Activated T-cell treated with anti-CD3 and anti-CD28 coated beads, Interleukin-2, amount 50 U/mL, for 1 hour (primary cell): ENCODE measurements at places on chromosomes 11 and 22.

DNA sequence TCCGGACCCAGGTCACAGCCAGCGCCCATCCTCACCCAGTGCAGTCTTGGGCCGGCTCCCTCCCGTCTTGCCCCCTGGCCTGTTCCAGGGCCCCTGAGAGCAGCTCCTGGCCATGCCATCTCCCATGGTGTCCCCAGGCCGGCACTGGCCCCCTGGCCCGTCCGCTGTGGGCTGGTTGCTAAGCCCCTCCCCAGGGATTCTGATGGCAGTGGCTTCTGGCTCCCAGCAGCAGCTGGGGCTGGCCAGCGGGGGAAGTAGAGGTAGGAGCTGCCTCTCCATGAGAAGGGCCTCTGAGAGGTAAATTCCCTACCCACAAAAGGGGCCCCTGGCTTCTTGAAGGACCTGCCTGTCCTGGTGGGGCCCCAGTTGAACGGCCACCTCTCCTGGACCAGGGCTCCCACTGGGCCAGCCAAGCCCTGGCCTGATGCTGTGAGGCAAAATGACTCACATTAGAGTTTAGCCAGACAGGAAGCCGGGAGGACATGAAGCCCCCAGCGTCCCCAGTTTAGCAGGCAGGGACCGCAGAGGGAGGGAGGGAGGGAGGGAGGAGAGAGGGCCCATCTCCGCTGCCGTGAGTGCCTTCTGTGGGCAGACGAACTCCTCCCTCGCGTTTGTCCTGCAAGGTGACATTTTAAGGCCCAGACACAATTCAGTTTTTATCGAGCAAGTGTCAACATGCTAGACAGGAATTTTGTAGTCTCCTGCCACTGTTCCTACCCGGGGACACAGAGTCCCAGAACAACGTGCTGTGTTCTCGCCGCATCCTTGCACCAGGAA lies 32.9 kb upstream of the GAL start:
- DNase-seq: no peak

DNA sequence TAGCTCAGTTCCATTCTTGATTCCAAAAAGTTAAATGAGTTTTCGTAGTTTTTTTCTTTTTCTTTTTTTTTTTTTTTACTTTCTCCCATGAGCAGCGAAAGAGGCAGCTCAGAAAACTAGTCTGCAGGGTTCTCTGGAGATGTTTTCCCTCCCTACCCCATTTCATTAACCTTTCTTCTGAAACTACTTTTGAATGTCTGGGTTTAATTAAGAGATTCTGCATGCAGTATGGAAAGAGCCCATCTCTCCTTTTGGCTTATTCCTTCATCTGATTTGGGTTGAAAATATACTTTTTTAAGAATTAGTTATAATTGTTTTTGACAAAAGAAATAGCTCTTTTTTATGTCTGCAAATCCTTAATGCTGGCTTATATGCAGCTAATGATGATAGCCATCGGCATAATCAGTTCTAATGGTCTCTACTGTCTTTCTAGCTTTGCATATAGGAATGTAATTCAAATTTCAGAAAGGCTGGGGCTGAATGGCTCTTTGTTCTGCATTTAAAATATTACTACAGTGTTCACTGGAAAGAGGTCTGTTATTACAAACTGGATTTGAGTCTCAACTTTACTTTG lies 265.3 kb downstream of the FAT3 start:
- DNase-seq: no peak

DNA sequence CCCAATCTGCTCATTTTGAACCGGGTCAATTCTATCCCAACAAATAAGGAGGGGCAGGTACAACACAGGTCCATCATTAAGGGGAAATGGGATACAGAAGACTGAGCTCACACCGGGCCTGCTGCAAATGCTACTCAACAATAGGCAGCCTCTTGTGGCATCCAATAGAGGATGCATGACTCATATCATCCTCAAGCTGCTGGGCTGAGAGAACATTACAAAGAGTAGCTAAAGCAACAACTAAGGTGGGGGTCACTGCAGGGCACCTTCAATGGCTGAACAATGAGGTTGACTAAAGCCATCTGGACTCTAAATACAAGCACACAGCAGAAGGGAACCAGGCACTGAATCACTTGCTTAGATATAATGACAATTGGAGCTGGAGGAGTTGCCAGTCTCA lies 130.1 kb upstream of the SYN3 start:
- no peak for DNase-seq

GRCh38 chr11:120192831-120193625 lies 17.8 kb upstream of the OAF start:
- no peak for DNase-seq

GRCh38 chr11:112949781-112950575 lies 11.2 kb upstream of the NCAM1 start:
- no peak for DNase-seq

DNA sequence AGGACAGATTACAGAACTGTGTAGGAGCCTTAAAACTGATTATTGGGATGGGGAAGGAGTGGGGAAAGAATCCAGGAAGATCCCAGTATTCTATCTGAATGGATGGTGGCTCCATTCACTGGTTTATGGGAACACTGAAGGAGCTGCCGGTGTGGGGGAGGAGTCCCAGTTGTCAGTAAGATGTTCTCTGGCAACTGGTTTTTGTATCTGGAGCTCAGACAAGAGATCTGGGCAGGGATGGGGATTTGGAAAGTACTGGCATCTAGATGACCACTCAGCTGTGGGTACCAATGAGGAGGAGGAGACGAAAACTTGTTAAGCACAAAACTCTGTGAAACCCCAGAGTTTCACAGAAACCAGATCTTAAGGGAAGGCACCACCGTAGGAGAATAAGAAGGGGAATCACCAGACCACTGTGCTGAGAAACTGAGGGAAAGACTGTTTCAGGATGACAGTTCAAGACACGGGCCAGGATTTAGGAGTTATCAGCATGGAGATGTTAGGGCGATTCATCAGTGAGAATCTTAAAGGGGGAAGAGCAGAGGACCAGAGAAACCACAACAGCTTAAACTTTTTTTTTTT lies 28.1 kb downstream of the LDLRAD3 start:
- no peak for DNase-seq

DNA sequence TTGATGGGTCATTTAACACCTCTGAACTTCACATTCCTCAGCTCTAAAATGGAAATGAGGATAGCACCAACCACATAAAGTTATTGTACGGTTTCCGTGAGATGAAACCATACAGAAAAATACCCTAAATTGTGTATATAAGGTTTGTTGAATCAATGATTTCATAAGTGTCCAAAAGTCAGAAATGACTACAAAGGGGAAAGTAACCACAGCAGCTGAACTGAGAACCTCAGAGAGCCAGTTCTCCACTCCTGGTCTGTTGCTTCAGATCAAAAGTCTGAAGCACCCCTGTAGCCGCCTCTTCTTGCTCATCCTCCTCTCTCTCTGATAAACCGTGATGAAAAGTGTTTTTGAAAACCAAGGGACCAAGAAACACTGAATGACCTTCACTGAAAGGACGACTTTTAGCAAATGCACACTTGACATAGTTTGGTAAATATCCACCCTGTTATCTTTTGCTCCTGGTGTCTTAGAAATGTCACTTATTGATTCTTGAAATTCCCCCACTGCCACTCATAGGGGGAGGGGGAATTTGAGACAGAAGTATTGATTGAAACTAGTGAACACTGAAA lies 194.5 kb downstream of the NAV2 start:
- DNase-seq: no peak

DNA sequence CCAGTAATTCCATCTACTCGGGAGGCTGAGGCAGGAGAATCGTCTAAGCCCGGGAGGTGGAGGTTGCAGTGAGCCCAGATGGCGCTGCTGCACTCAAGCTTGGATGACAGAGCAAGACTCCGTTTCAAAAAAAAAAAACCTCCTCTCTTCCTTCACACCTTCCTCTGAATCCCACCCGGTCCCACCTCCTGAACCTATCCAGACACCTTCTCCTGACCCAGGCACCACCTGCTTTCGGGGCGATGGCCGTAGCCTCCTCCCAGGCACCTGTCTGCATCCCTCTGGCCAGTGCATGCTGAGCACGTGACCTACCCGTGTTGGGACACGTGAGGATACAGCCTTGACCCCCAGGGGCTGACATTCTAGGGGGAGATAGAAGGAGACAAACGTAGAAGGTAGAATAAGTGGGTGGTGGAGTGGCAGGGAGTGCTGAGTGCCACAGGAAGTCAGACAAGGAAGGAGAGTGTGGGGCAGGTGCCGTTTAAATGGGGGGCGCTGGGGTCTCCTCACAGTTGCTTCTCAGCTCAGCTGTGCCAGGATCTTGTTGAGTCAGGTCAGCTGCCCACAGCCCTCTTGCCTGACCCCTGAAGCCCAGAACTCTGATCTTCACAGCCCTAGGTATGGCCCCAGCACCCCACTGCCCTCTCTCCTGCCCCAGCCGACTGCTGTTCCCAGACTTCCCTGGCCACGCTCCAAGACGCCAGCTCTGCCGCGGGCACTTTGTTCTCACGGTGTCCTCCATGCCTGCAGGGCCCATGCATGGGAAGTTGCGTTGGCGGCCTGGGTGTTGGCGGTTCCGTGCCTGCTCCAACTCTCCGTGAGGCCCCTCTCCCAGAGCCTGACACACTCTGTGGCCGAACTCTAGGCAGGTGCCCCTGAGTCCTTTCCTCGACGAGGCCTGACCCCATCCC lies 1.2 kb upstream of the MIOX start:
- DNase-seq: no peak

GRCh38 chr11:44766112-44766971 lies 39.6 kb downstream of the TSPAN18 start:
- no peak for DNase-seq

- DNase-seq: no peak
Observed at GRCh38 chr11:12800032-12800671, 125.9 kb downstream of the TEAD1 start.

GRCh38 chr11:132365650-132366049 lies 995.2 kb downstream of the NTM start:
- no peak for DNase-seq

DNA sequence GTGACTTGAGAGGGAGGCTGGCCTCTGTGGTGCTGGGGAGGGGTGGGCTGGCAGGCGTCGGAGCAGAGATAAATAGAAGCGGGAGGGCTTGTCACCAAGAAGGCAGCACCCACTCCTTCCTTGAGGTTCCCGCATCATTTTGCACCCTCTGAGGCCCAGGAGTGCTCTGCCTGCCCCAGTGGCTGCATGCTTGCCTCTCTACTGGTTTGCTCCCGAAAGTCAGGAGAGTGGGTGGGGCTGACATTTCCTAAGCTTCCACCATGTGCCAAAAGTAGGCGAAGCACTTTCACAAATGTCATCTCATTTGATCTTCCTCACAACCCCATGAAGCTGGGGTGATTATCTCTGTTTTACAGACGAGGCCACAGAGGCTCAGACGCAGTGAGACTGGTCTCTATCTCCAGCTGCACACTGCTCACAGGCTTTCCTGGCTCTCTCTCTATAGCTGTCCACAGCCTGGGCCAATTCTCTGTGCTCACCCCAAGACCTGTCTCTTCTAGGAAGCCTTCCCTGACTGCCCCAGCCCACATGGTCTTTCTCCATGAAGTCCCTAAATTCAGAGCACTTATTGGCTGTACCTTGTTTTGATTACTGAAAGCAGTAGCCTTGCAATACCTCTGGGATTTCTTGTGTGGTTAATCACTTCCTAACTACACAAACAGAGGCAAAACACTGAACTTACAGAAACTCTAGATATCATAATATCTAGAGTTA lies 2.6 kb upstream of the UCP3 start:
- peak; percentile 45 for DNase-seq

DNA sequence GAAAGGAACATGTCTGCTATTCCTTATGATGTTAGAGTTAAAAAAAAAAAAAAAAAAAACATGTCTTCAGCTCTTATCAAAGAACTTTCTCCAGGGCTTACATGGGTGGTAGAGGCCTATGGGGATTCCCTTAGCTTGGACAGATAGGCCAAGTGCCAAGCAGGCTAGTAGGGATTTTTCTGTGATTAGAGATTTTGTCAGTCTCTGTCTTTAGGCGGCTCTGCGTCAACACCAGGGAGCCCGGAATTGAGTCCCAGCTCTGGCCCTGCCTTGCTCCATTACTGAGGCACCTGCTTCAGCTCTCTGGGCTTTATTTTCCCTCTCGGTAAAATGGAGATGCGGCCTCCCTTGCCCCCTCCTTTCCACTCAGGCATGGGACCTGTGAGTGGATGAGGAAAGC lies 13.1 kb downstream of the CRY2 start:
- no peak for DNase-seq

DNA sequence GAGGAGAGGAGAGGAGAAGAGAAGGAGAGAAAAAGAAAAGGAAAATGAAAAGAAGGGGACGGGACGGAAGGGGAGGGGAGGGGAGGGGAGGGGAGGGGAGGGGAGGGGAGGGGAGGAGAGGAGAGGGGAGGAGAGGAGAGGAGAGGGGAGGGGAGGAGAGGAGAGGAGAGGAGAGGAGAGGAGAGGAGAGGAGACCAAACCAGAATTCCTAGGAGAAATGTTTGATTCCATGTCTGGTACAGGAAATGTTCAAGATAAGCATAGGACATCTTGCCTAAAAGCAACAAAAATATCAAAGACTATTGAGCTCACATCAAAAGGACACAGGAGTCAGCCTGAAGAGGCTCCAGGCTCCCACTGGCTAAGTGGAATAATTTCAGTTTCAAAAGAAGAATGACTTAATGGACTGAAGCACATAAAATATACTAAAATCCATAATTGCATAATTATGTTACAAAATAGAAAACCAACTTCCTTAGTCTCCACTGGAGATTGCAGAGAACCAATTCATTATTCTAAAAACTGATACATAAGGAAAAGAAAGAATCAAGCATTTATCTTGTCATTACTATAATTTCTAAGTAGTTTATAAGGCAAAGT lies 101.1 kb upstream of the APOA1 start:
- DNase-seq: no peak

DNA sequence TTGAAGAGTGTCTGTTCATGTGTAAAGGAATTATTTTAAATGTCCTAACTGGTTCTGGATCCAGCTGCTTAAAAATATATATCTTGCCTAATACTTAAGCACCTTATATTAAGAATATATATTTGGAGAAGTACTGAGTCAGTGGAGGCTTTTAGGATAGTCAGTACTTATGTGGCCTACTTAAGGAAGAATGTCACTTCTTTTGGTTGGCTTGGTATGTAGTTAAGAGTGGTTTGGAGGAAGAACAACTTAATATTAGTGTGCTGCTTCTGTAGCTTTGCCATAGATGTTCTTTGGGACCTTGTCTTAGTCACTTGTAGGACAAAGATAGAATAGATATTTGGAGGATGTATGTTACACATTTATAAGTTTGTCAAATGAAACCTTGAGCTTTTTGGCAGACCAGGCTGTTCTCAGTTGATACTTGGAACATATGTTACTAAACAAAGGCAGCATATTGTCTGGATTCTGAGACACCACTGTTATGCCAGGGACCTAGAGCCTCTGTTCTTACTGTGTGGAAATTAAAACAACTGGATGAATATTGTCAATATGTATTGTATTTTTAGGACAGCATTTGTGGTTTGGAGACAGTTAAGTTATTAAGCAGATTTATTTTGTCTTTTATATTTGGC lies 4.9 kb downstream of the HIPK3 start:
- DNase-seq: no peak

DNA sequence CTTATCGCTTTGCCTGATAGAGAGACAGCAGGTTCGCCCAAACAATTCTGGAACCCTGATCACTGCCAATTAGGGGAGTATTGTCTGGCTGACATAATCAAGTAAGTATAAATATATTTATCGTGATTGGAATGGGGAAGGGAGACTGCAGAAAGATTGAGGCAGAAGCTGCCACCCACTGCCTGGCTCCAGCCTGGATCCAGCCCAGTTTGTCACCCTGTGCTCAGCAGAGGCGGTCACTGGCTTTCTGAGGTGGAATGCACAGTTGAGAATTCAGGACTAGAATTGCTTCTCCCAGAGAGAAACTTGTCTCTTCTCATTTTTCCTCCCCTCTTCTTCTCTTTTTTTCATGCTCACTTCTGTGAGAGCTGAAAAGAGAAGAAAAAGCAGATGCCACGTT lies 25.9 kb downstream of the GRAP2 start:
- DNase-seq: no peak
